ENCODE measurements at places on chromosomes 4 and X.

DNA sequence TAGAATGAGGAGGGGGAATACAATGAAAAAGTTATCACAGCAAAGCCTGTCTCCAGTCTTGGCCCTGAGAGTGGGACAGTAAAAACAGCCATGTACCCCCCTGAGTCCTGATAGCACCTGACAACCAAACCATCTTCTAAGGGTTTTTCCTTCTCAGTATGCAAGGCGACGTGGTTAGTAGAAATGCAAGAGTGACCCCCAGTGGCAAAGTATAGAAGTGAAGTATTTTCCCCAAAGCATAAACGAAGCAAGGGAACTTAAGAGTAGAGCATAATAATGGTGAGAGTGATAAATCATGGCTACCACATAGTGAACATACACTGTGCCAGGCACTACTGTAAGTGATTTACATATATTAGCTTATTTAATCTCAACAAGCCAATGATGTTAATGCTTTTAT is 52.8 kb downstream of the FAM47C start:
- no peak for DNase-seq

- no peak for DNase-seq
These were observed 58.2 kb upstream of the STOX2 start for GRCh38 chr4:183846951-183847350.

DNA sequence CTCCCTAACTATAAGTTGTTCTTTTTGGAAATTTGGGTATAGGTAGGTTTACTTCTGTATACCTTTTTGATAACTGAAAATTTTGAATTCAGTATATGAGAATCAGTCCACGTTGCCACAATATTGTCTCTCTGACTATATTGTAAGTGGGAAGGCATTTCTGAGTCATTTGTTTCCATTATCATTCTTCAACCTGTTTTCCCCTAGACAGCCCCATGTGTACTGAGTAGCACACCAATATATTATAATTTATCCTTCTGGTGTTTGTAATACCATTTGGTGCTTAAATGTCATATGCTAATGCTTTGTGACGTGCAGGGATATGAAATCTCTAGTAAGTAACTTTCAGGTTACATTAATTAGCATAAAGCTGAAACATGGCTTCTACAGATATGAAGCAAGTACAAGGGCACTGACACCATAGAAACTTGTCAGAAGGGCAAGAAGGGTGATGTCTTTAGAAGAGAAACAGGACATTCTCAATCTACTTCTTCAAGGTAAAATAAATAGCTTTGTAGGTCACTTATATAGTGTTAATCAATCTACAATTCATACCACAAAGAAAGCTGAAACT is 27.7 kb downstream of the PAK3 start:
- no peak for DNase-seq

GRCh38 chrX:118423558-118423957 is 72.1 kb upstream of the DOCK11 start:
- no peak for DNase-seq

- DNase-seq: no peak
These were observed 377.1 kb upstream of the ADGRL3 start for GRCh38 chr4:60822986-60823385.
